Keratinocyte (primary cell): ENCODE measurements at places on chromosomes 6 and 20. TPM values are rescaled to one million over a fixed set of nuclear protein-coding genes. Genes with fewer than 3 reads are reported as not detected.

- DNase-seq = no peak
These were observed 54.3 kb downstream of the ANKRD60 start for GRCh38 chr20:58173930-58174707.

- DNase-seq = no peak
These were observed 20.6 kb upstream of the QKI start for GRCh38 chr6:163393923-163394322.

The FABP7 gene
- polyA plus RNA-seq = not detected in 3 replicates

GRCh38 chr6:169069356-169069755 is 184.3 kb downstream of the THBS2 start:
- DNase-seq = no peak

The TP53TG5 gene
- polyA plus RNA-seq = not detected in 3 replicates

- DNase-seq = no peak
These were observed 132.2 kb downstream of the TAF4 start for GRCh38 chr20:61933481-61933950.

DNA sequence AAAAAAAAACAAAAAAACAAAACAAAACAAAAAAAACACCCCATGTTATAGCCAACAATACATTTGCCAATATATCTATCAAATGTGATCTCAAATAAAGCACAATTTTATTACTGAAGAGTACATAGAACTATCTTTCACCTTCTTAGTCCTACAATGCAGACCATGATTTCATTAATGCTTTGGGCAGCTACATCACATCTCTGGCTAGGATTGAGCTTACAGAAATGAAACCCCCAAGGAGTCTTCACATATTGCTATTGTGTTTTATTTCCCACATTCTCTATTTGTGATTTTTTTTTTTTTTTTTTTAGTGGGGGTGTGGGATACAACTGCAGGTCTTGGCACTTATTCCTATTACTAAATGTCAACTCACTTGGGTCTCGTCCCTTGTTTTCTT is 189.3 kb downstream of the BACH2 start:
- DNase-seq = no peak

The DLL1 gene
- polyA plus RNA-seq = 6.5 to 14.2 TPM (median 8.2 TPM) in 3 replicates

DNA sequence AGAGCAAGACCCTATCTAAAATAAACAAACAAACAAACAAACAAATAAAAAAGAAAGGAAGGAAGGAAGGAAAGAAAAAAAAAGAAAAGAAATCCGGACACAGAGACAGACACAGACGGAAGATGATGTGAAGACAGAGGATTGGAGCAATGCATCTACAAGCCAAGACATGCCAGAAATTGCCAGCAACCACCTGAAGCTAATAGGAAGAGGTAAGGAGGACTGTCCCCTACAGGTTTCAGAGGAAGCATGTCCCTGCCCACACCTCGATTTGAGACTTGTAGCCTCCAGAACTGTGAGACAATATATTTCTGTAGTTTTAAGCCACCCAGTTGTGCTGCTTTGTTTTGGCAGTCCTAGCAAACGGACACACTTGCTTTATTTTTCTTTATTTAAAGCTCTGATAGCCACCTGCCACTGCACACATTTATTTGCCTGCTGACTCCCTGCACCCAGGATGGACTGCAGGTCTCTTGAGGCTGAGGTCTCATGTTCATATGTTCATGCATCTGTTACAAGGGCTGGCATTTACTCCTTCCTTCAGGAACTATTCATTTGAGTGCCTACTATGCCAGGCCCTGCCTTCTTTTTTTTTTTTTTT is 20.7 kb upstream of the ZMYND8 start:
- DNase-seq = no peak

The PRSS16 gene
- 7.5 to 8.9 TPM (median 8.7 TPM) in 3 replicates for polyA plus RNA-seq

The FUT9 gene
- 0.01 TPM in 1 of 3 replicates, not detected in the others for polyA plus RNA-seq

DNA sequence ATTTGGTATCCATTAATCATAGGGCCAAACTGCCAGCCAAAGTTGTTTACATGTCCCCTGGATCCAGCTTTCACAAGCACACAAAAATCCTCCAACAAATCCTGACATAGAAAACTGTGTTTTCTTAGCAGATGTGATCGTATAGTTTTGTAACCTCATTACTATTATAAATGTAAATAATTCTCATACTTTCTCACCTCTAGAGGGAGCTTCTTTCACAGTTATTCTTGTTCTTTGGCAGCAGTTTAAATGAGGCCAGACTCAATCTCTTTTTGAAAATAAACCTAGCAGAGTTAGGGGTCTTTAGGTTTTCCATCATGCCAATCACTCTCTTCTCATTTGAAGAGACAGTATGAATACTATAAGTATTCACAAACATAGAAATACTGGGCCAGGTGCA is 17.0 kb upstream of the ZNF318 start:
- DNase-seq = no peak

The OLIG3 gene
- not detected in 3 replicates for polyA plus RNA-seq

The C6orf118 gene
- polyA plus RNA-seq = not detected in 3 replicates

The KCNK5 gene
- polyA plus RNA-seq = 0.02 to 0.03 TPM in 2 of 3 replicates, not detected in the other

The GINM1 gene
- polyA plus RNA-seq = 16.4 to 29.7 TPM (median 28.9 TPM) in 3 replicates

The CUL7 gene
- polyA plus RNA-seq = 8.1 to 15.0 TPM (median 10.4 TPM) in 3 replicates

- no peak for DNase-seq
These were observed 236.6 kb upstream of the CHD6 start for GRCh38 chr20:41854765-41855164.

DNA sequence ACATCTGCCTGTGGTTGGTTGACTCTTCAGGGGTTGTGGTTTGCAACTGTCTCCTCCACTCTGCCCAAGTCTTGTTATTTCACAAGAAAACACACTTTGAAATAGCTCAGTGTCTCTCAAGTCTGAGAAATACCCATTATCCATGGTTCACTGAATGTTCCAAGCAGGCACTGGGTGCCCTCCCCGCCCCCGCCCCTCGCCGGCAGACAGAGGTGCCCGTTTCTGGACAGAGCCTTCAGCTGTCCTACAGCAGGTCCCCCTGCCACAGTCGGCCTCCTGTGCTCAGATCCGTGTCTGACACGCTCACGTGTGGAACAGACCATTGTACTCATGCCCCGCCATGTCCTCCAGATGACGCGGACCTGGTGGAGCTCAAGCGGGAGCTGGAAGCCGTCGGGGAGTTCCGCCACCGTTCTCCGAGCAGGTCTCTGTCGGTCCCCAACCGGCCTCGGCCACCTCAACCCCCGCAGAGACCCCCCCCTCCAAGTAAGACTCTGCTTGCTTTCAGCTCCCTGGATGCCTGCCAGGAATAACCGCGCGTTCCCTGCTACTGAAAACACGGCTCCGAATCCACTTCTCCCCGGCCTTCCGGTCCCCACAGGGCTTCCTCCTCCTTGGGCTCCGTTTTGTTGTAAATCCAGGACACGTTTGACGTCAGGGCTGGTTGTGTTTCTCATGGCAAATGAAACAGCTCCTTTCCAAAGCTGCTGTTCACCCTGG is 81.4 kb downstream of the SERAC1 start:
- DNase-seq = no peak

The C6orf132 gene
- polyA plus RNA-seq = 8.1 to 15.3 TPM (median 11.8 TPM) in 3 replicates

The PACRG gene
- polyA plus RNA-seq = 0.11 to 0.61 TPM (median 0.31 TPM) in 3 replicates

- no peak for DNase-seq
These were observed 98.2 kb upstream of the ZNF217 start for GRCh38 chr20:53691811-53692192.

The FRS3 gene
- 2.0 to 2.5 TPM (median 2.0 TPM) in 3 replicates for polyA plus RNA-seq

DNA sequence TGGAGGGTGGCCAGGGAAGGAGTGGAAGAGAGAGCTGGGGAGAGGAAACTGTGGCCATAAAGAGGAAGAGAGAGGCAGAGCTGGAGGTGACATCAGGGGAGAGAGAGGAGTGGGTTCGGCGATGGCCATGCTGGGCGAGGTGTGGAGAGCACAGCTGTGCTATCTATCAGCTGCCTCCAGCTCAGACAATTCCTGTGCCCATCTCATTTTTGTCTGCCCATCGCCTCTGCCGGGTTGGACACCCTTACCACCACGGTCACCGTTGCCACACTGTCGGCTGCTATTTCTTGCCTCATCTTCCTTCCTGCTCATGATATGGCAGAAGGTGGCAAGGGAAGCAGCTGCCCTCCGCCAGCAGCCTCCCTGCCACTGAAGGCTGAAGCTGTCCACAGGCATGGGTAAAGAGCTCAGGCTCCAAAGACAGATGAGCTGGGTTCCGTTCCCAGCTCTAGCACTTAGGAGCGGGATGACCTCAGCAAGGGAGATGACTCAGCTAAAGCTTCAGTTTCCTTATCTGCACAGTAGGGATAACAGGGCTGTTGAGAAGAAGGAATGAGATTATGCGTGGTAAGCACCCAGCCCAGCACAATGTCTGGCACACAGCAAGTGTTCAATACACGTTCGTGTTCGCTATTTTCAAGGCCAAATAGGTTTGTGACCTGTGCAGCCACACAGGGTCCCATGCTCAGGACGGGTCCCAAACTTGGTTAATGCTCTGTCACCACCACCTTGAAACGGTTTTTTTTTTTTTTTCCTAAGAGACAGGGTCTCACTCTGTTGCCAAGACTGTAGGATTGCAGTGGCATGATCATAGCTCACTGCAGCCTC is 21.9 kb upstream of the TAF8 start:
- DNase-seq = no peak

DNA sequence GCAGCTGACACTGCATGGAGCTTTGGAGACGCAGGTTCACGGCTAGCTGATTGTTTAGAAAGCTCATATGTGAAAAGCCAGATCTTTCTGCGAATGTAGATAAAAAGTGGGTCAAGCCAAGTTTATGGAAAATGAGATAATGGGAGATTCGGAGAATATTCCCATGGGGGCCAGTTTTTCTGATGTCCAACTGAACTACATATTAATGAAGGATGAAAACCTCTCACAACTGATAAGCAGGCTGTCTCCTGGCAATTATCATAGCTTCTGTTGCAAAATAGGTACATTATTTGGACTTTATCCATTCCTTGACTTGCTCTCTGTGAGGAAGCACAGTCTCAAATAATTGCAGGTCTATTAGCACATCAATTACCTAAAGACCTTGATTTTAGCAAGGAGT is 21.1 kb downstream of the HDGFL1 start:
- DNase-seq = no peak

The RGS17 gene
- 0.10 to 0.22 TPM (median 0.14 TPM) in 3 replicates for polyA plus RNA-seq

The NKAPL gene
- polyA plus RNA-seq = 0.25 to 0.35 TPM (median 0.31 TPM) in 3 replicates

DNA sequence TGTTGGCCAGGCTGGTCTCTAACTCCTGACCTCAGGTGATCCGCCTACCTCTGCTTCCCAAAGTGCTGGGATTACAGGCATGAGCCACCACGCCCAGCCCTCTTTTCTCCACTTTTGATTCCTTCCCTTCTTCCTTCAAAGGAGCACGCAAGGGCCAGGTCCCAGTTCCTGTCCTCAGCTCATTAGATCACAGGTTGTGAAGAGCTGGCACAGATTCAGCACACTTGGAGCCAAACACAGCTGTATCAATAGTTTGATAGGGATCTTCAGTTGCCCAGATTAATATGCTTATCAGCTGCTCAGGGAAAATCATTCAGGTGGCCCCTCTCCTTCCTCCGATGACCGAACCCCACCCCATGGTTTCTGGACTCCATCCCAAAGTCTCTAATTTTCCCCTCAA is 14.4 kb upstream of the SLC22A23 start:
- DNase-seq = no peak

- no peak for DNase-seq
These were observed 153.5 kb downstream of the ZMYND8 start for GRCh38 chr20:47202733-47203667.

The ZBTB46 gene
- polyA plus RNA-seq = 0.12 to 0.18 TPM (median 0.13 TPM) in 3 replicates

DNA sequence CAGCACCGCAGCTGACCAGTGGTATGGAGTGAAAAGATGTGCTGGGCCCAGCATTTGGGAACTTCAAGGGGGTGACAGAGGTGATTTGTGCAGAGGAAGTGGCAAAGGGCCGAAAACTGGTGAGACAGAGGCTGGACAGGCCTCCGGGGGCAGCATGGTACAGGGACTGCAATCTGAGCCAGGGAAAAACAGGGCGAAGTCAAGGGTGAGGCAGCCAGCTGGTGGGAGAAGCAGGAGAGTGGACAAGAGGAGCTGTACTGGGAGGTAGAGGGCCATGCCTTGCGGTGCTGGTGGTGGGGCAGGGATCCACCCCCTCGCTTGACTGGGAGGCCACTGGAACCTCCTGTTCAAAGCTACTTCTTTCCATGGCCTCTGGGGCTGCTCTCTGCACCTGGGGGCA is 7.3 kb upstream of the GFRA4 start:
- DNase-seq = no peak

The OVOL2 gene
- polyA plus RNA-seq = 3.1 to 5.3 TPM (median 4.3 TPM) in 3 replicates

The GSTA1 gene
- polyA plus RNA-seq = not detected in 3 replicates

The LAMA2 gene
- 0.52 to 1.4 TPM (median 1.2 TPM) in 3 replicates for polyA plus RNA-seq

GRCh38 chr6:12404651-12405050 is 114.5 kb downstream of the EDN1 start:
- no peak for DNase-seq

The CST7 gene
- polyA plus RNA-seq = not detected in 3 replicates

GRCh38 chr6:4885341-4885933 is 109.2 kb downstream of the CDYL start:
- no peak for DNase-seq

DNA sequence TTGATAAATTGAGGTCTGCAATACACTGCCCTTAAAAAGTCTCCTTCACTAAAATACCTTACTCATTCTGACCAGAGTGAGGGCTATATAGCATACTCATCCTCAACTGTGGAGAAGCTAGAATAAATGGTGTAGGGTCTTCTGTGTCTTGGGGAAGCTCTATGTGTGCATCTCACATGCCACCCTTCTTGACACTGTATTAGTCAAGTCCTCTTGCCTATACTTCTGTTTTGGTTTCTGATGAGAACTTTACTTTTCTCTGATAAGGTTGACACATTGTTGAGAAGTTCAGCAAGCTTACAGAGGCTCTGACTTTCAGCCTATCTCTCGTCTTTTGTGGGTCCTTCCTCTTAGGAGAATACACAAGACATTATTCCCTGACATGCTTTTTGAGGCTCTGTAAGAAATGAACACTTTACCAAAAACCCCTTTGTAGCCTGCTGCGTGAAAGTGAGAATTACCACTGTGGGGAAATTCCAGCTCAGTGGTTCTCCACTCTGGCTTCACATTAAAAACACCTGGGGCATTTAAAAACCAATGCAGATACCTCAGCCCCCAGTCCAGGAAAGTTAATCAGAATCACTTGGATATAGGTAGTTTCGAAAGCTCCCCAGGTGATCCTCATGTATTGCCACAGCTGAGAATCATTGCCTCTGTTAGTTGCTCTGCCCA is 372.1 kb upstream of the HS3ST5 start:
- DNase-seq = no peak

DNA sequence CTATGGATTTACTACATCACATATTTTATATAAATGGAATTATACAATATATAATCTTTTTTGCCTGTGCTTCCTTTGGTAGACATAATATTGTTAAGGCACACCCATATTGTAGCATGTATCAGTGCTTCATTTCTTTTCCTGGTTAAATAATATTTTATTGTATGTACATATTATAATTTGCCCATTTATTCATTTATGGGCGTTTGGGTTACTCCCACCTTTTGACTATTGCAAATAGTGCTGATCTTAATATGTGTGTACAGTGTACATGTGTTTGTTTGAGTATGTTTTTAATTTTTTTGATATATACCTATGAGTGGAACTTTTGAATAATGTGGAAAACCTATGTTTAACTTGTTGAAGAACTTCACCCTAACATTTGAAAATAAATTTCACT is 804.2 kb downstream of the DHX35 start:
- no peak for DNase-seq

- DNase-seq = no peak
These were observed 11.0 kb downstream of the RIPOR2 start for GRCh38 chr6:24924580-24925356.

- no peak for DNase-seq
These were observed 215.4 kb downstream of the PTPRT start for GRCh38 chr20:42974347-42974746.

GRCh38 chr6:154962753-154963152 is 32.4 kb upstream of the TIAM2 start:
- no peak for DNase-seq

The NKX2-2 gene
- polyA plus RNA-seq = not detected in 3 replicates

The KCNG1 gene
- polyA plus RNA-seq = 2.3 to 4.6 TPM (median 2.5 TPM) in 3 replicates

- DNase-seq = no peak
These were observed 59.1 kb upstream of the NT5E start for GRCh38 chr6:85390775-85391174.

GRCh38 chr6:105468850-105469249 is 66.0 kb upstream of the PREP start:
- DNase-seq = no peak

The NT5E gene
- polyA plus RNA-seq = 114 to 280 TPM (median 268 TPM) in 3 replicates
